Stimulated activated CD8-positive, alpha-beta memory T cell treated with anti-CD3 and anti-CD28 coated beads, Interleukin-15, amount 100 ng/mL, for 4 hours (primary cell): ENCODE measurements at places on chromosomes 6 and 20.

GRCh38 chr20:17676942-17677341, 5.1 kb downstream of the RRBP1 start:
- no peak for DNase-seq

DNA sequence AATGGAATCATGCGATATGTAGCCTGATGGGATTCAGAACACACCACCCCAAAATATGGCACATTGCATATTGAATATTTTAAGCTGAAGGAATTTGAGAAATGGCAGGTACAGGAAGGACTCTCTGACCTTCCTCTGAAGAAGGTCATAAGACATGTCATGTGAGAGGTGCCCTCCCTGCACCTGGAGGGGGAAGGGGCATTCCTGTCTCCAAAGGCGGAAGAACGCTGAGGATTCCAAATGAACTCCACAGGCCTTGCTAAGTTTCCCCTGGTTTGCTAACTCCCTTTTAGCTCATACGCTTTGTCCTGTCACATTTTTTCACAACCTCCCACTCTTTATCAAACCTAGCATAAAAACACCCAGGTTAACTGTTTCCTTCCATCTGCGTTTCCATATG, 347.8 kb downstream of the CDKAL1 start:
- no peak for DNase-seq

GRCh38 chr6:35188886-35189285, 24.9 kb upstream of the SCUBE3 start:
- no peak for DNase-seq

GRCh38 chr6:123064038-123064437, 68.0 kb downstream of the CLVS2 start:
- no peak for DNase-seq

- no peak for DNase-seq
Measured at GRCh38 chr20:39534846-39535245, 572.7 kb downstream of the DHX35 start.

GRCh38 chr6:116405652-116406356, 35.1 kb downstream of the DSE start:
- no peak for DNase-seq

GRCh38 chr6:2940851-2941250, 30.5 kb downstream of the SERPINB6 start:
- DNase-seq: no peak

DNA sequence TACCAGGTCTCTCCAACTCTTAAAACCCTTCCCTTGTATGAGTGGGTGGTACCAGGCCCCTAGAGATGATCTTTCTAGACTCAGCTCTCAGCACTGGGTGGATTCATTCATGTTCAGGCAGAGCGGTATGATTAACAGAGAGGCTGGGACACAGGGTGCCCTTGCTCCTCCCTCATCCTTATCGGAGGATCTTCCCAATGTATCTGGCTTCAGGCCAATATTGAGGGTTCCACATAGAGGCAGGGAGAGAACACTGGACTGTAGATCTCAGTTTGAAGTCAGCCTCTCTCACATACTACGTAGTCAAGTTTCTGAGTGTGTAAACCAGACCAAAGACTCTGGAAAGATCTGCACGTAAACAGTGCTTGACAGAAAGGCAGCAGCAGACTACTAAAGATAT, 366.2 kb downstream of the DHX35 start:
- DNase-seq: no peak

GRCh38 chr6:126661646-126662045, 321.7 kb downstream of the CENPW start:
- DNase-seq: no peak

DNA sequence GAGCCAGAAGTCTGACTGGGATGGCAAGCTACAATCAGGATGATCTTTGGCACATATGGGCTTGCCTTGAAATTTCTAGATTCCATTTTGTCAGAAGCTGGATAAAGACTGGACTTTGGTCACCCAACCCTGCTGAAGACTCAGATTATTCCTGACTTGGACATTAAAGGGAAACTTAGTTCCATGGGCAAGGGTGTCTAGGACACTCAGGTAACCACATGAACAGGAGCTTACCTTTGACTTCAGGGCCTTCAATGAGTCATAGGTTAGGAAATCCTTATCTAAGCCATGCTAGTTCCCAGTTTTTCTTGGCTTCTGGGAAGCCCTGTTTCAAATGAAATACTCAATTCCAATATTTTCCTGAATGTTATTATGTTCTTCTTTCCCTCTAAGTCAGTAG, 28.5 kb upstream of the IFNGR1 start:
- no peak for DNase-seq

- no peak for DNase-seq
Measured at GRCh38 chr6:165181951-165182414, 127.4 kb downstream of the C6orf118 start.

GRCh38 chr20:1473246-1474220, 6.9 kb upstream of the NSFL1C start:
- no peak for DNase-seq

- no peak for DNase-seq
Measured at GRCh38 chr6:84731401-84731800, 33.0 kb downstream of the TBX18 start.

GRCh38 chr20:917416-917815, 1.3 kb upstream of the ANGPT4 start:
- no peak for DNase-seq

DNA sequence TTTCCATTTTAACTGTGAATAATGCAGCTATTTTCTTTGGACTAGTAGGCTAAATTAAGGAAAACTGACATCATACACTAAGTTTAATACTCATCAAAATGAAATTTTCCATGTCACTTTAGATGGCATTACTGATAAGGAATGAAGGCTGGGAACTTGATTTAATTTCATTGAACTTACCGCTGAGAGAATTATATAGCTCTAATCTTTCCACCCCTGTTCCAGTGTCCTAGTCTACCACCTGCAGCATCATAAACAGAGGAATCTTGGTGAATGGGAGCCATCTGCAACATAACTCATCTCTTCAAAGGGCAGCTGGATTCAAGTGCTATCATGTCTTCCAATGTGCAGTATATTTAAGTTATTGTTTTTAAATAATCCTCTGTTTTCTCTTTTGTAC, 1395.2 kb downstream of the EPHA7 start:
- DNase-seq: no peak

- DNase-seq: no peak
Measured at GRCh38 chr6:137089305-137089704, 44.5 kb upstream of the IL20RA start.

DNA sequence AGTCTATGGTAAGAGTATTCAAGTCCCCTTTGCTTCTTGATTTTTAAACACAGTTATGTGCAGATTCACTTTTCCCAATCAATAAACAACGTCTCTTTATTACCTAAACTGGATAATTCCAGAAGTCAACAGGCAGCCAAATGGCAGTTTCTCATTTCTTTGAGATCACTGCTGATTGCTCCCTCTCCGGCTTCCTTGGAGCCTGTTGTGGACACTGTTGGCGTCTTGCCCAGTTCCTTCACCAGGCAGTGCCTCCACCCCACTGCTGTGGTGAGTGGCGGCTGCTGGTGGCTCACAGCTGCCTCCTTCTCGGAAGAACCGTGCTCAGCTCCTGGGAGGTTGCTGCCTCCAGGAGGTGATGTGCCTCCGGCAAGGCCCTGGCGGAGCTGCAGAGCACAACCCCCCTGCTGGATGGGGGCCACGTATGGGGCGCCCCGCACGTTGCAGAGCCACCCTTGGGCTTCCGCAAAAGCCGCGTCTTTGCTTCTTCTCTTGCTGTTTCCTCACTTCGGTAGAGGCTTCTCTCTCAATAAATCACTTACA, 105.1 kb upstream of the CNKSR3 start:
- no peak for DNase-seq

DNA sequence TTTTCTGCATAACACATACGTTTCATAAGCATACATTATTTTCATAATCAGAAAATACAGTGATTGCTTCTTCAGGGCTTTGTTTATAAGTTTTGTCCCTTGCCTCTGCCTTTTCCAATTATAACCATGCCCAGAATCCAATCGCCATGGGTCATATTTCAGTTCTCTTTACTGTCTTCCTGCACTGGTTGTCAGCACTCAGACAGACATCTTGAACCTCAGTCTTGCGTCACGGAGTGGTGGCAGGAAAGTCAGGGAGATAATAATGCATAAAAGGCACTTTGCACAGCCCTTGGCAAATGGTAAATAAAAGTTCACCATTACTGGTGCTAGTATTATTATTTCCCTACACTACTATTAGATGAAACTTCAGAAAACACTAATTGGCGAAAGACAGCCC, 7.2 kb downstream of the KIF16B start:
- no peak for DNase-seq

DNA sequence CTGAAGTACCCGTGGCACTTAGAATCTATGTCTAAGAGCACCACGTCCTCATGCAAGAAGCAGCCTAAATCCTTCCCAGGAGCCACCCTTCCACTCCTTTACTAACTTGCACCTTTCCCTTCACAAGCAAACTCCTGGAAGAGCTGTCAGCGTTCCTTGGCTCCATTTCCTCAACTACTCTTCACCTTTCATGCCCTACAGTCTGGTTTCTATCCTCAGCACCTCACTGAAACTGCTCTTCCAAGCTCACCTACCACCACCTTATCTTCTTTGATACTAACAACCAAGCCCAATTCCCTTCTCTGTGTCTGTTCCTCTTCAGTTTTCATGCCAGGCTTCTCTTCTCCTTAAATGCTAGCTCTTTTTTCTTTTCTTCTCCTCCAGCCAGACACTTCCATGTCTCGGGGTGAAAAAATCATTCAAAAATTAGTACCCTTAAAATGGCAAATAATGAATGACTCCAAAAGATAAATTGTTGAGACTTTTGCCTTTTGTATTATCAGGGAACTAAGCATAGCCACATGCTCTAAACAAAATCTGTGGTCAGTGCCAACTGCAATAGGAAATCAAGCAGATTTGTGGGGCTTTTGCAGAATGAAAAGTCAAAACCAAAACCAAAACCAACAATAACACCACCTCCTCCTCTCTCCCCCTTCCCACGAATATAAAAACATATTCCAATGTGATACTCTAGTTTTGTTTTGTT, 149.6 kb upstream of the KCNK16 start:
- DNase-seq: no peak

DNA sequence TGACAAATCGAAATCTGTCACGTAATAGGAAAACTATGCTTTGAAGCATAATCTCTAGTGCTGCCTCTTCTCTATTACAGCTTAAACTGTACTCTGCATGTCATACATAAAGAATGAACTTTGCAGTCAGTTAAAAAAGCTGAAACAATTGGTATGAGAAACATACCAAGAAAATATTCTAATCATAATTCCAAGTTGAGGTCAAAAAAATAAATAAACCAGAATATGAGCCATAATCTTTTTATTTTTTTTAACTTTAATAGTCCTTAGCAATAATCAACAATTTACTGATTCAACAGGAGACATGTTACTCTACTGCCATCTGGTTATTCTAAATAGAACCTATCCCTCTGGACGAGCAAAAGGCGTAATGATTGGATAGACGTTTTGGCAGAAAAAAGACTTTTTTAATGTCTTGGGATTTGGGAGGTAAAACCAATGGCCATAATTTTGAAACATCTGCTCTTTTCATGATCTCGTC, 224.4 kb upstream of the FLRT3 start:
- DNase-seq: no peak

DNA sequence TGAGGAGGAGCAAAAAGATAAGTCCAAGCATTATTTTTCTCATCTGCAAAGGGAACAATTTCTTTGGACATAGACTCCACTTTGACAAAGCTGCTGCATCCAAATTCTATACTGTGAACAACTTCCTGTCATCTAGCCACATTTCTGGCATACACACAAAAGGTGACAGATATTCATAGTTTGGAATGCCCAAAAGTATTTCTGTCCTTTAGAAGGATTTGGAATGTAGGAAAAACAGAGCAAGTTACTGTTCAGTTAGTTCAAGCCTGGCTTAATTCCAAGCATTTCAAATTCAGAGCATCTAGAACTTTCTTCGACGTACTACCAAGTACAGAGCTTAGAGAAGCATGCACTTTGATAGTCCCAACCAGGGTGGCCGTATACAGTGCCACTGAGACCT, 134.0 kb downstream of the PDE7B start:
- no peak for DNase-seq

GRCh38 chr20:15814360-15814759, 758.9 kb downstream of the KIF16B start:
- no peak for DNase-seq

DNA sequence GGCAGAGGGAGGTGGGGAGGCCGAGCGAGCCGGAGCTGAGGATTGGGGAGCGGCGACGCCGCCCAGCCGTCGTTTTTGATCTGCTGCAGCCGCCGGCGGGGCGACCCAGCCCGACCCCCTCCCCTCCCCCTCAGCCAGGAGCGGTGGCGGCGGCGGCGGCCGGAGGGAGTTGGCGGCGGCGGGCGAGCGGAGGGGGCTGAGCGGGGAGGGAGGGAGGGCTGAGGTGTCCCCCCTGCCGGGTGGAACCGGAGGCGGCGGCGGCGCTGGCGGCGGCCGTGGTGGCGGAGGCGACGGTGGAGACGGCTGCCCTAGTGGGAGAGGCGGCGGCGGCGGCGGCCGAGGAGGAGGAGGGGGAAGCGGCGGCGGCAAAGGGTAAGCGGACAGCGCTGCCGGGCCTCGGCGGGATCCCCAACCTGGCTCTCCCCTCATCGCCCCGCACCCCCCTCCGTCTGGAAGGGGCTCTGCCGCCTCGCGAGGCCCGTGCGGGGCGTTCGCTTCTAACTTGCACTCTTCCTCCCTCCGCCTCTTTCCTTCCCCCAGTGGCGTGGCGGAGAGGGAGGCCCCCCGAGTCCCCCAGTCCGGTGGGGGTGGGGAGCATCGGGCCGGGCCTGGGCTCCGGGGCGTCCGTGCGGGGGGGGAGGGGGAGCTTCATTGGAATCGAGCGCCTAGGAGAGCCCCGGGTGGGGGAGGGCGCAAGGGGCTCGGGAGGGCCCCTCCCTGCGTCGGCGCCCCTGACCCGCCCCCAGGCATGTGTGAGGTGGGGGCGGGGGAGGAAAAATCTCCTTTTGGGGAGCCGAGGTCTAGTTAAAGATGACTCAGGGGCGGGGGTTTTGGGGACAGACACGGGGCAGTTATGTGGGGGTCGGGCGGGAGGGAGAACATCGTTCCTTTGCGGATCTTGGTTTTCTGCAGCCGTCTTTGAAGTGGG, at the start of gene TAB2:
TSS of gene TAB2 (plus strand) at position 69 of the 928 bp plus-strand sequence. CDS start 52,286 bp downstream, outside the sequence.
- peak; percentile 74 for DNase-seq

- no peak for DNase-seq
Measured at GRCh38 chr20:51004781-51005180, 18.1 kb downstream of the KCNG1 start.

GRCh38 chr20:17627101-17627955, 54.7 kb downstream of the RRBP1 start:
- DNase-seq: no peak

- DNase-seq: peak; percentile 89
Measured at GRCh38 chr6:446418-447366, 55.1 kb downstream of the IRF4 start.

GRCh38 chr6:101195588-101195987, 197.9 kb upstream of the GRIK2 start:
- no peak for DNase-seq

DNA sequence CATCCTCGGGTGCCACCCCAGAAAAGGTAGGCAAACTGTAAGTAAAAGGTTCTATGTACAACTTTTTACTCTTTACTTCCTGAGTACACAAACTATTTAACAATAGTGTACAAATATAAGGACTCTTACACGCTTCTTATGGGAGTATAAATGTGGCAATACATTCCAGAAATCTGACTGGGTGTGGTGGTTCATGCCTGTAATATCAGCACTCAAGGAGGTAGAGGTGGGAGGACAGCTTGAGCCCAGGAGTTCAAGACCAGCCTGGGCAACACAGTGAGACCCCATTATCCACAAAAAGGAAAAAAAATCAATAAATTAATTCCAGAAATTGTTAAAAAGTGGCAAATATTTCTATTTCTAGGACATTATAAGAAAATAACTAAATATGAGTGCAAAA, 48.9 kb downstream of the PIGU start:
- DNase-seq: no peak
